ENCODE measurements at places on chromosomes 12 and 14.

- no peak for DNase-seq
These were observed 208.7 kb downstream of the RBM19 start for GRCh38 chr12:113757221-113758002.

- DNase-seq = no peak
These were observed 77.7 kb downstream of the FLRT2 start for GRCh38 chr14:85607651-85608081.

DNA sequence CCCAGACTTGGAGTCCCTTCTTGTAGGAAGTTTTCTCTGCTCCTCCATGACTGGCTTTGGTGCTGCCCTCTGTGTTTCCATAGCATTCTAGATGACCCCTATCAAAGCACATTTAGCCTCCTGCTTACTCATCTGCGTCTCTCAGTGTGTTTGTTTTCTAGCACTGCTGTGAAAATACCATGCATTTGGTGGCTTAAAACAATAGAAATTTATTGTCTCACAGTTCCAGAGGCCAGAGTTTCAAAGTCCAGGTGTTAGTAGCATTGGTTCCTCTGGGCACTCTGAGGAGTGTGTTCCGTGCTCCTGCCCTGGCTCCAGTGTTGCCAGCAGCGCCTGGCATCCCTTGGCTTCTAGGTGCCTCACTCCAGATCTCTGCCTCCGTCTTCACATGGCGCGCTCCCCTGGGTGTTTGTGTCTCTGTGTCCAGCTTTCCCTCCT, 86.1 kb downstream of the CACNA1C start:
- no peak for DNase-seq

DNA sequence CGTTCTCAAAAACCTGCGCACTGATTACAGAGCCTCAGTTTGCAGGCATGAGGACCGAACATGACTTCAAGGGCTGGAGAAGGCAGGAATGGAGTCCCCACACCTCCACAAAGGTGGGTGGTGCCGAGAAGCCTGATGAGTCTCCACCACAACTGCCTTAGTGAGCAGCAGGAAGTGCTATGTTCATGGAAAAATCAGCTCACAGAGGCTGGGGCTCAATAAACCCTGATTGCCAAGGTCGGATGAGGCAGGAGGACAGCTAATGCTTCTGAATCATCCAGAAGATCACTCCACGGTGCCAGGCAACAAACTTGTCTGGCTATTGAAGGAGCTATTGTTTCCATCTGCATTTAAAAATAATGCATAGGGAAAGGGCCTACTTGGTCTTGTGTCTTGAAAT, 31.1 kb downstream of the APPL2 start:
- peak; percentile 8 for DNase-seq

- no peak for DNase-seq
These were observed 19.4 kb downstream of the OTOGL start for GRCh38 chr12:80118565-80119324.

- DNase-seq = no peak
These were observed 535.3 kb downstream of the GALC start for GRCh38 chr14:87457720-87458119.

DNA sequence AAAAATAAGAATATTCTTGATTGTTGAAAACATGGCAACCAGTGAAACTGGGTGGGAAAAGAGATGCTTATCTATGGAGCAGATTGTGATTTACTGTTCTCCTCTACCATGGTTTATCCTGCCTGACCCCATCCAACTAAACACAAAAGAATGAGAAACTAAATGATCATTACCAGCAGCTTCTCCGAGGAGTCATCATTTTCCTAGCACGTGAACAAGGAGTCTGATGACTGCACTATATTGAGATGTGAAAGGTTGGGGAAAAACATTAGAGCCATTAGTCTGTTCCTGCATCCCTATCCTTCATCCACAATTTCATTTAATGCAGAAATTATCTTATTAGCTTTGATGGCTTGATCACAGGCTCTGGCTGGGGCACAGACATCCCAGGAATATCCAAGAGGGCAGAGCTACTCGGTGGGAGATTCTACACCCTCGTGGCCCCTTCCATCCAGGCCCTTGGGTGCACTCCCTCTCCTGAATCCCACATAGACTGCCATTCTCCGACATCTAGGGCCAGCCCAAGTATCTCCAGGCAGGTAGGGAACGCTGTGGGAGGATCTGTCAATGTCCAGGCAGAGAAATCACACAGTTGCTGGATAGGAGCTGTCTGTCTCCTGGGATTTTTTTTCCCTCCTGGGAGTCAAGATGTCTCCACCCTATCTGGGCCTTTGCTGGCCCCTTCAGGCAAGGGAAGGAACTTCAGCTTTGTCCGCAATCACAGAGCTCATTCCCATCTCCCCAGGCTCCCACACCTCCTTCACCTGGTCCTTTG, 43.3 kb upstream of the DHRS4 start:
- DNase-seq = no peak

DNA sequence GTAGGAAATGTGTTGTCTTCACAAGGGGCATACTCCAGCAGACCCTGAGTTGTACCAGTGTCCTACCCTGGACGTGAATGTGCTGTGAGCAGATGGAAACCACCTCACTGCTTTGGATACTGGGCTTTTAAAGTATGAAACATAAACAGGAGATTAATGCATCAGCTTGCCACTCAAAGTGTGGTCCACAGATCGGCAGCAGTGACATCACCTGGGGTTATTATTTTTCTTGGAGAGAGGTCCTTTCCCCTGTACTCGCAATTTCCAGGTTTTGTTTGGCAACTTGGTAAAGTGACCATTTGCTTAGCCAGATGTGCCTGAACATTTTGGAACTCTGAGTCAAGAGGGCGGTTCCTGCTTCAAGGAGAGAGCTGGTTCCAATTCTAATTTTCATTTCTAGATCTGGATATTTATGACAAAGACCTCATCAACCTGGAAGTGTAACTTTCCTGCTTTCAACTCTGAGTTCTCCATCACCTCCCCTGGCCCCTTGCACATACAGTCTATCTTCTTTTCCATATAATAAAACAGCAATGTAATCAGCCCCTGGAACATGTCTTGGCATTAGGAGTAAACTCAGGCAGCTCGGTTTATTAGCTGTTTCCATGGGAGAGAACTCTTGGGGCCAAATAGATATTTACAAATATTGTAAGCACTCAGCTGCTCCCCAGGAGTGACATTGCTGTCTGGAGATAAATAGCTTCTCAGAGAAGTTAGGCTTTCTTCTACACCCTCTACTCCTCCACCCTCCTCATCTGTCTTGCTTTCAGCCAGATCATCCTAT, 237.0 kb upstream of the TBX3 start:
- DNase-seq = no peak

GRCh38 chr12:131682510-131682895, 28.4 kb upstream of the SFSWAP start:
- DNase-seq = peak; percentile 12

DNA sequence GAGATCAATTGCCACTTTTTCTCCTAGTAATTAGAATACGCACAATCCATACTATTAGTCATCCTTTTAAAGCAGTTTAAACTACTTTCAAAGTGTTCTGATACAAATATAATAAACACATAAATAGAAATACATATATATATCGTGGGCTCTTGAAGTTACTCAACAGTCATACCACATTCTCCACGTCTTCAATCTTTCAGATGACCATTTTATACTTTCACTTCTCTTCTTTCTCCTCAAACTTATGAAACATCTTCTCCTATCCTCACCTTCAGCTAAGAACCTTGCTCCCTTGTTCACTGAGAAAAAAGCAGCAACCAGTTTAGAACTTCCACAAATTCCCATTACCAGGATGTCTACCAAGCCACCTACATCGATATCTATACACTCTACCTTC, 19.2 kb downstream of the CEP290 start:
- no peak for DNase-seq

DNA sequence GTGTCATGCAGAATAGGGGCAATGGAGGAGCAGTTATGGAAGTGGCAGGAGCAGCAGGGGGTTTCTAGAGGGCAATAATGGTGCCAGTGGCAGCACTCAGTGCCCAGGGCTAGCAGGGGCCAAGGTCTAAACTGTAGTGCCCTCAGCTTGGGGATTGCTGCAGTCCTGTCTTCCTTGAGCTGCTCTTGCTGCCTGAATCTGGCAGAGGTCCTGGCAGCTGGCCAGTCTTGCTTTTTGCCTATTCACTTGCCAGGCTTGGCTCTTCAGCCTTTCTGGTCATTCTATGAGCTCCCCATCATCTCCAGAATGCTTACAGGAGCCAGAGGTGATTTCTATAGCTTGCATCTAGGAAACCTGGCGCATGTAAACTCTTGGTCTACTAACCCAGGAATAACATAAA, 72.0 kb downstream of the SUDS3 start:
- no peak for DNase-seq

GRCh38 chr14:96792003-96792402, 5.2 kb upstream of the VRK1 start:
- DNase-seq = no peak

GRCh38 chr12:54207539-54208294, 18.9 kb upstream of the SMUG1 start:
- DNase-seq = peak; percentile 71
